ENCODE measurements at places on chromosomes 7 and 10. TPM values are rescaled to one million over a fixed set of nuclear protein-coding genes. Genes with fewer than 3 reads are reported as not detected.

Gene PAPOLB
- 0.36 TPM for total RNA-seq

Gene RAPGEF5
- total RNA-seq, result 7.4 TPM

Gene UNC5B
- total RNA-seq, result 8.1 TPM

Gene RADIL
- total RNA-seq, result 6.3 TPM
